ENCODE measurements at places on chromosomes 5 and 9.

DNA sequence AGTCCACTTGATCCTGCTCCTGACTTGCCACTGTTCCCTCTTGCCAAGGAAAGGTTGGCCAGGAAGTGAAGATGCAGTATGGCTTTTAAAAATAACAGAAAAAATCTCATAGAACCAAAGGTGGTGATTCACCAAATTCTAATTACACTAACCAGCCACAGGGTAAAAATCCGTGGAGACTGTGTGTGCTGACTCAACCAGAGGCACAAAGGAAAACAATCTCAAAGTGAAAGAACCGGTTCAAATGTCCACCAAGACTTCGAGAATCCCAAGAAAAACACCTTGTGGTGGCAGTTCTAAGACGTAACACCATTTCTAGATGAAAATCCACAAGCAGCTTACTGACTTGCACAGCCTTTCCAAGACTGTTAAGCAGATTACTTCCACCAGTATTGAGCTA, 279.1 kb downstream of the TLE1 start:
- no peak for DNase-seq

- DNase-seq: no peak
These were observed 78.9 kb upstream of the ZNF462 start for GRCh38 chr9:106784076-106784475.

- DNase-seq: no peak
These were observed 415.0 kb downstream of the KCTD16 start for GRCh38 chr5:144585681-144586080.

GRCh38 chr9:118364266-118365106, 660.3 kb downstream of the TLR4 start:
- DNase-seq: no peak

- DNase-seq: no peak
These were observed 965 bp downstream of the GLIPR2 start for GRCh38 chr9:36137392-36138004.

- DNase-seq: no peak
These were observed 277.0 kb downstream of the DIRAS2 start for GRCh38 chr9:90365666-90366065.
